ENCODE measurements at places on chromosomes 12 and 14. TPM values are rescaled to one million over a fixed set of nuclear protein-coding genes. Genes with fewer than 3 reads are reported as not detected.

Gene CRACR2A
- total RNA-seq, result not detected

Gene CCDC177
- total RNA-seq, result not detected

Gene SYNDIG1L
- not detected for total RNA-seq

Gene FAM234B
- total RNA-seq, result 5.7 TPM

Gene CPNE6
- not detected for total RNA-seq

Gene SLC2A14
- not detected for total RNA-seq

Gene NOVA1
- not detected for total RNA-seq

Gene KRT5
- 3,552 TPM for total RNA-seq

Gene CD63
- 724 TPM for total RNA-seq

GRCh38 chr12:105852496-105852895 is 286.3 kb downstream of the NUAK1 start:
- DNase-seq, result no peak

DNA sequence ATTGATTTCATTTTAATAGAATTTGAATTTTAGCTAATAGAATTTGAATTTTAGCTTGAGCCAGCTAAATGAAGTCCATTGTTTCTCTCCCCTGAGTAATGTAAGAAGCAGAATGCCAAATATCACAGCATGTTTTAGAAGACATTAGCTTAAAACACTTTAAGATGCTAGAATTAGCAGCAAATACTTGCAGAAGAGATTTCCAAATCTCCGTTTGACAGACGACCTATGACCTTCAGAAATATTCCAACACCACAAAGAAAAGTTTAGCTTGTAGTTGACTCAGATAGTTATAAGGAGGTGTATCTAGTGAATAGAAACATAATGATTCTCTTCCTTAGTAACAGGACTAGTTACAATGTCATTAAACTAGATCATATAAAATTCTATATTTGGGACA is 51.7 kb upstream of the MYF6 start:
- DNase-seq, result no peak

GRCh38 chr14:90426663-90427062 is 29.8 kb downstream of the CALM1 start:
- no peak for DNase-seq

GRCh38 chr14:86035882-86036281 is 505.9 kb downstream of the FLRT2 start:
- DNase-seq, result peak; percentile 29

DNA sequence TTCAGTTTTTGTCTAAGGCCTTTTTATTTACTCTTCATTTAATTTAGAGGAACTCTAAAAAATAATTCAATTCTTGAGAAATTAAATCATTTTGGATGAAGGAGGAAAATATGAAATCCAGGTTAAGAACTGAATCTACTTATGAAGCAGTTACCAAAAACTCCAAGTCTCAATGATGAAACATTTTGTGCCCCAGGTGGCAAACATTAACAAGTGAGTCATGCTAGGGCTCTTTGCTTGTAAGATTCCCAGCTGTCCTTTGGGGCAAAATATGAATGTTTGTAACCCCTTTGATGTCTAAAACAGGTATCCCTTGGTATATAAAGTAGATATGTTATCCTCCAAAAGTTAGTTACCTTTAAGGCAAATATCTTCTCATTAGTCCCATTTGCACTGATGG is 202.4 kb downstream of the NEDD1 start:
- DNase-seq, result peak; percentile 36

GRCh38 chr12:75917083-75917482 is 114.5 kb downstream of the PHLDA1 start:
- no peak for DNase-seq

- no peak for DNase-seq
Observed at GRCh38 chr14:73726025-73726961, 12.1 kb upstream of the PNMA1 start.

DNA sequence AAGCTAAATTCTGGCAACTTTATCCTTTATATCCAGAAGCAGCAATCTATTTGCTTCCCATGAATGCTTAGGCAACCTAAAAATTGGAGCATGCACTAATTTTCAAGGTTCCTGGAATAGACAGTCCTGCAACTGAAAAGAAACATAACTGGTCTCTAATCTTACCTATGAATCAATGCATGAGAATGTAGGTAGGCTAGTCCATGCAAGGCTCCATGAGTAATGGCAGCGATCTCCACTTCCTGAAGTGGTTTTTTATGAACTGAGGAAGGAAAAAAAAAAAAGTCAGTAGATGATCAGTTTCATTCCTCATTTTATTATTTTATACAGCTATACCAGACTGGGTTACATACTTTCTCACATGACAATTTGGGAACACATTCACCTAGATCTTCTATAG is 102.0 kb downstream of the PEBP1 start:
- peak; percentile 32 for DNase-seq

DNA sequence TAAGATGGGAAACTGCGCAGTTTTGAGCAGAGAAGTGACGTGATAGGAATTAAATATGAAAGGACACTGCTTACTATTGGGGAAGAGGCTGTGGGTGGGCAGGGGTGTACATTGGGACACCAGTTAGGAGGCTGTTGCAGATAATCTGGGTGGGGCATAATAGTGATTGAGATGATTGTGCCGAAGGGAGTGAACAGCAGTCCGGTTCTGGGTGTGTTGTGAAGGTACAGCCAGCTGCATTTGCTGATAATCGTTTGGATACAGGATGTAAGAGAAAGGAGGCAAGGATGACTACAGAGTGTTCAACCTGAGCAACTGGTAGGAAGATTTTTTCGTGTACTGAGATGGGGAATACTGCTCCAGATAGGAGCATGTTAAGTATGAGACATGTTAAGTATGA is 205.2 kb upstream of the NEDD1 start:
- DNase-seq, result no peak

DNA sequence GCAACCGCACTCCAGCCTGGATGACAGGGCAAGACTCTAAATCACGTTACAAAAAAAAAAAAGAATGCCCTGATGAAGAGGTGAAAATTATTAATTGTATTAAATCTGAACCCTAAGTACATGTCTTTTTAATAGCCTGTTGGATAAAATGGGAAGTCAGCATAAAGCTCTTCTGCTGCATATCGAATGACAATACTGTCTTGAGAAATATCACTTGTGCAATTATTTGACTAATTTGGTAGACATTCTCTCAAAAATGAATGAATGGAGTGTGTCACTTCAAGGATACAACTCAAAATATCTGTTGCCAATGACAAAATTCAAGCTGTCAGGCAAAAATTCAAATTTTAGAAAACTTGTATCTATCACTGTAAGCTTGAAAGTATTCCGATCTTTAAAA is 38.9 kb downstream of the DNAI7 start:
- no peak for DNase-seq

- peak; percentile 67 for DNase-seq
Observed at GRCh38 chr12:121765573-121765972, 27.9 kb downstream of the RHOF start.

- DNase-seq, result peak; percentile 9
Observed at GRCh38 chr14:54278665-54279295, 118.0 kb upstream of the CDKN3 start.

GRCh38 chr12:53830631-53831030 is 78.9 kb upstream of the CISTR start:
- no peak for DNase-seq

DNA sequence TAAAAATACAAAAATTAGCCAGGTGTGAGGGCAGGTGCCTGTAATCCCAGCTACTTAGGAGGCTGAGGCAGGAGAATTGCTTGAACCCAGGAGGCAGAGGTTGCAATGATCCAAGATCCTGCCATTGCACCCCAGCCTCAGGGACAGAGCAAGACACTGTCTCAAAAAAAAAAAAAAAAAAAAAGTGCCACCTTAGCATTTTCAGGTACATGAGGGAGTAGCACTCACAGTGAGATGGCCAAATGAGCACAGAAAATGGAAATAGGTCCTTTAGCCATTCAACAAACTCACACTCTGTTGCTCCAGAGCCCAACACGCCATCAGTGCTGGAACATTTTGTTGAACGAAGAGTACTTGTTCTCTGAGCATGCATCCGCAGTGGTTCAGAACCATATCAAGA is 75.2 kb upstream of the MYL2 start:
- DNase-seq, result no peak

DNA sequence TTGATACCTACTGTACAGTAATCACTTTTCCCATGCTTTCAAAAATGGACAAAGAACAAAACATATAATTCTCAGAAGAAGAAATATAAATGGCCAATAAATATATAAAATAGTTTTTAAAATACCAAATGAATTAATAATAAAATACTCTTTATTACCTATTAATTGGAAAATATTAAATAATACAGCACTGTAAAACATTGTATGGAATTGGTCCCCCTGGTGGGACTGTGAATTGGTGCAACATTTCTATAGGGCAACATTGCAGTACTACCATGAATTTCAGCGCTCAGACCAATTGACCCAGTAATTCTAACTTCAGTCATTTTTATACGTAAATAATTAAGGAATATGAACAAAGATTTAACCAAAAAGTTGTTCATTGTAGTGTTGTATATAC is 162.6 kb downstream of the PELI2 start:
- no peak for DNase-seq

- no peak for DNase-seq
Observed at GRCh38 chr12:89846473-89847055, 137.9 kb upstream of the ATP2B1 start.

- no peak for DNase-seq
Observed at GRCh38 chr12:116556964-116557698, 2.0 kb upstream of the MAP1LC3B2 start.

DNA sequence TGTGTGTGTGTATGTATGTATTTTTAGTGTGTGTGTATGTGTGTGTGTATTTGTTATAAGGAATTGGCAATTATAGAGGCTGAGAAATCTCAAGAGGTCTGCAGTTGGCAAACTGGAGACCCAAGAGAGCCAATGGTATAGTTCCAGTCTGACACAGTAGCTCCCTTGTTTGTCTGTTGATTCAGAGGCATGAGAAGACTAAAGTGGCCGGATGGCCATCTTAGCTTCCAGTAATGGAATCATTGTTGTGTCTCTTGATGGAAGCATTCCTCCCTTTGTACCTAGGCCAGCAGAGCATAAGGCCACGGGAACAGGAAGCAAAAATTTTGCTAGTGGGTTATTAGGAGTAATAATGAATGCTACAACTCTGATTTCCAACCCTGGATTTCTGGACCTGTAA is 460.6 kb downstream of the TMTC2 start:
- DNase-seq, result no peak

GRCh38 chr12:57626921-57627445 is 6.0 kb downstream of the B4GALNT1 start:
- DNase-seq, result no peak

- DNase-seq, result no peak
Observed at GRCh38 chr12:116977465-116978380, 67.0 kb downstream of the FBXW8 start.

GRCh38 chr12:3551976-3552725 is 61.1 kb downstream of the PRMT8 start:
- no peak for DNase-seq

DNA sequence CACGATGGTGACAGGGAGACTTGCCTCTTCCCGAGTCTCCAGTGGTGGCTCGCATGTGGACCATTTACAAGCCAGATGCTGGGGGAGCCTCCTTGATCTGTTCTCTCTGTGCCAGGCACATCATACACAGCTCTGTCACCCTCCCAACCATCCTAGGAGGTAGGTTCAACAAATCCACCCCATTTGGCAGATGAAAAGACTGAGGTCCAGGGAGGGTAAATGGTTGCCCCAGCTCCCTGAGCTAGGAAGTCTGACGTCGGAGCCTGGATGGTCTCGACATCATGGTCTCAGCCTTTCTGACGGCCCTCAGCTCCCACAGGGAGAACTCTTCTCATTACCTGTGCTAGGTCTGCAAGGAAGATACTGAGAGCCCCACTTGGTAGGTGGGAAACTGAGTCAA is 189.6 kb downstream of the RBM19 start:
- no peak for DNase-seq

- no peak for DNase-seq
Observed at GRCh38 chr14:88188745-88189416, 134.2 kb downstream of the KCNK10 start.

- DNase-seq, result no peak
Observed at GRCh38 chr14:75267141-75267721, 11.4 kb upstream of the FOS start.

GRCh38 chr12:97194546-97194945 is 268.1 kb upstream of the RMST start:
- DNase-seq, result no peak

- DNase-seq, result no peak
Observed at GRCh38 chr12:72144553-72144952, 127.6 kb upstream of the TRHDE start.

- DNase-seq, result no peak
Observed at GRCh38 chr14:67510121-67510520, 21.6 kb upstream of the TMEM229B start.

All from MCF 10A (cell line).